ENCODE measurements at places on chromosomes 6 and 20.

DNA sequence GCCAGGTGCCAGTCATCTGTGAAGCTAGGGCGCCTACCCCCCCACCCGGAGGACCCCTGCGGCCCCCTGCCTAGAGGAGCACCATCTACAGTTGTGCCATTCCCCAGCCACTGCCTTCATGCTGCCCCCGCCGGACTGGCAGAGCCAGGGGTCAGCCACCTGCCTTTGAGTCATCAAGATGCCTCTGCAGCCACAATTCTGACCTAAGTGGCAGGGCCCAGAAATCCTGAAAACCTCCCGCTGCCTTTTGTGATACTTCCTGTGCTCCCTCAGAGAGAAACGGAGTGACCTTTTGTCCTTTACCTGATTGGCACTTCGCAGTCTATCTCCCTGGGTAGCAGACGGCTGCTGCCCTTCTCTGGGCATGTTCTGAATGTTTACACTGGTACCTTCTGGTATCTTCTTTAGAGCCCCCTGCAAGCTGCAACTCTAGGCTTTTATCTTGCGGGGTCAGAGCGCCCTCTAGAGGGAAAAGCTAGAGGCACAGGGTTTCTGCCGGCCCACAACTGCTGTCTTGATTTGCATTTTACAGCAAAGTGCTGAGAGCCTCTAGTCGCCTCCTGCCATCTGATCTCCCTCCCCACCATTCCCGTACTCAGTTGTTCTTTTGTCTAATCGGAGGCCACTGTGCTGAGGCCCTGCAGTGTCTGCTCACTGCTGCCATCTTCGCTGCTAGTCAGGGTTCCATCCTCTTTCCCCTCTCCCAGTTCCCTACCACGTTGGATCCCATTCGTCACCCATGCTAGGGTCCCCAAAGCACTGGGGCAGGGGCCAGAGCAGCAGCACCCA lies 26.9 kb downstream of the SPATA2 start:
- peak; percentile 48 for DNase-seq

GRCh38 chr20:2093159-2093781 lies 8.4 kb upstream of the STK35 start:
- DNase-seq, result no peak

DNA sequence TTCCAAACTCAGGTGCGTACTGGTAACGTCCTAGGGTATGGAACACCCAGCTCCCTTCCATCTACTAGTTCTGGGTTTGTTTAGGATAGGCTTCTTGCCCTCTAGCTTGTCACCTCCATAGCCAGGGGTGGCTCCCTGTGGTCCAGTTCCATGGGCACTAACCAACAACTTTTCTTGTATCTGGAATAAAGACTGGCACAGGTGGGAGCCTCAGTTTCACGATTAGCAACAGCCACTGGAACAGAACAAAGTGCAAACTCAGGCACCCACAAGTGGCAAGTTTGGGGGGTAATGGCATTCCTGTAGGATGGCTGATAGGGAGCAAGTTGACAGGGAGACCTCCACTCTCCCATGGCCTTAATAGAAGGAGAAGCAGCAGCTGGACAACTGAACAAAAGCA lies 5.6 kb upstream of the APMAP start:
- no peak for DNase-seq

DNA sequence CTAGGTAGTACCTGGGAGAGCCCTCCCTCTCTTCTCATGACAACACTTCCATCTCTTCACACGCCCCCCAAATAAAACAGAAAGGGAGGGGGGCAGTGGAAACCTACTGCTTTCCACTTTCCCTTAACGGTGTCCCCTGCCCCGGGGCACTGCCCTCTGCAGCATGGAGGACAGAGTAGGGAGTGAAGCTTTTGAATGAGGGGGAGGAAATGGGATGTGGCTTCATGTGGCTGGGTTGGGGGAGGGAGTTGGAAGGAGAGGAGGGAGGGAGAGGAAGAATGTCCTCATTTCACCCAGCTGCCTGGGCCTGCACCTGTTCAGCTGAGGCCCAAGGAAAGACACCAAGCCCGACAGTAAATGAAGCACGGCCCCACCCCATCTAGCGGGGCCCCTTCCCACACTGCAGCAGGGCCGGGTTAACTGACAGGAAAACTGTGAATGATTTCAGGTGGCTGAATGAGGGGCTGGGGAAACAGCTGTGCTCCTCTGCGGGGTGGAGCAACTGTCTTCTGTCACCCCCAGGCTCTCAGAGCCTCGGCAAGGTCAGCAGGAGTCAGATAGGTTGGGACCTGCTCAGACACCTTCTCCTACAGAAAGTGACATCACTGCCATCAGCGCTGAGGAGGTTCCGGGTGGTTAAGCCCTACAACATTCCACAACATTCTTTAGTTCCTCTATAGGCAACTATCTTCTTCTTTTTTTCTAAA lies 40.0 kb upstream of the TAF8 start:
- no peak for DNase-seq

DNA sequence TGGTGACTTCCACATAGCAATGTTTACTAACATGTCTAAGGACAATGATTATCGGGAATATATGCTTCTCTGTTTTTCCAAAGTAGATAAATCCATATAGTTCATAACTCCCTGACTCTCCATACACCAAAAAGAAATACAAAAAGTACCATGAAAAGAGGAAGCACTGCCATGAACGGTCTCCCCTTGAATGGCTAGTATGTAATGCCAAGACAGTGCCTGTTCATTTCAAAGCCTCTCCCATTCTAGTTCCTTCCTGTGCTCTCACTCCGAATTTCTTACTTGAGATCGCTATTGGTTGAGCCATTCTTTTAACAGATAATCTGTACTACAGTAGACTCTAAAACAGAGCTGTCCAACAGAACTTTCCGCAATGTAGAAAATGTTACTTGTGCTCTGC lies 54.8 kb upstream of the EDN1 start:
- no peak for DNase-seq

- DNase-seq, result no peak
Observed at GRCh38 chr6:116176596-116176995, 50.7 kb upstream of the COL10A1 start.

GRCh38 chr20:1694672-1695071 lies 37.1 kb upstream of the SIRPG start:
- no peak for DNase-seq

DNA sequence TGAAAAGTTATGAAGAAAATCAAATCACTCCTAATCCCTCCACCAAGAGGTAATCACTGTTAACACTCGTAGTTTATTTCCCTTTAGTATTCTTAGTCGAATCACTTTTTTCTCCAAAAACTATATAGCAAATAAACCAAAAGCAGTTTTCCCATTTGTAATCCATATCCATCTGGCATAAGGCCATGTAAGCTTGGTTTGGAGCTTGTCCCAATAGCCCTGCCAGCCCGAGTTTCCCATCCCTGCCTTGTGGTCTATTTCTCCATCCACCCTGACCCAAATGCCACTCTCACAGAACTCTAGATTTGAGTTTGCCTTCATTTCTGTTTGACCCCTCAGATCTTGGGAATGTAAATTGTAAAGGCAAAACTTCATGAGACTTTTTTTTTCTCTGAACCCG lies 71.8 kb upstream of the DSP start:
- DNase-seq, result no peak

- DNase-seq, result no peak
Observed at GRCh38 chr20:30922129-30922528, 335.3 kb upstream of the DEFB115 start.

GRCh38 chr6:35218021-35218420 lies 4.3 kb downstream of the SCUBE3 start:
- DNase-seq, result no peak

GRCh38 chr20:41007481-41007880 lies 21.1 kb upstream of the TOP1 start:
- DNase-seq, result no peak

- DNase-seq, result no peak
Observed at GRCh38 chr6:85403331-85404015, 46.4 kb upstream of the NT5E start.

DNA sequence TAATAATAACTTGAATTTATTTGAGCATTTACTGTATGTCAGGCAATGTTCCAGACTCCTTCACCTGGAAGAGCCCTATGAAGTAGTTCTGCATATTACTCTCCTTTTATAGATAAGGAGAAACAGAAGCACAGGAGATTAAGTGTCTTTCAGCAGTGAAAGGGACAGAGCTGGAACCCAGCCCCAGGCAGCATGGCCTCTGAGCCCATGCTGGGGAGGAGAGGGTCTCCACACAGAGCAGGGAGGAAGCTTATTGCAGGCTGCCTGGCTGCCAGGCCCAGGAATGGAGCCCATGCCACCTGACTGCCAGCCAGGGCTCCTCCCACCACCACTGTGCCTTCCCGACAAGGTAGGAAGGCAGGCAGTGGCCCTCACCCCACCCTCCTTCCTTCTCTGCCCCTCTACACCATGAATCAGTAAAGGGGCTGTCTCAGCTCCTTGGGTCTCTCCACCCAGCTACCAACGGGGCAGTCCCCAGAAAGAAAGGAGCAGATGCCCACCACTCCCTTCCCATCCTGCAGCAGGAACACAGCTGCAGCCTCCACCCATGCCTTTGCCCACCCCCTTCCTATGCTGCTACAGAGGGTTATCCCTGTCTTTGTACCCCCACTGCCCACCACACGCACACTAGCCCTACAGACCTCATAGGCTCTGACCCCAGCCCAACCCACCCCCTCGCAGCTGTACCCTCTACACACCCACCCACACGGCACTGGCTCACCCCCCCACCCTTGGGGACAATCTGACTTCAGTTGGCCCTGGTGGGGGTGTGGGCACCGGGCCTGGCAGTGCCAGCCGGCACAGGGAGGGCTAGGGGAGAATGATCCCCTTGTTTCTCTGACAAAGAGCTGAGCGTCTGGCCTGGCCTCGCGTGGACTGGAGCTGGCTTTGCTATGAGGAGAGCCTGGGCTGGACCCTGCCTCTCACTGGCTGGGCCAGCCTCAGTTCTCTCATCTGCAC lies 41.8 kb downstream of the TFEB start:
- DNase-seq, result peak; percentile 82

- DNase-seq, result no peak
Observed at GRCh38 chr6:44189257-44189656, 27.5 kb upstream of the MYMX start.

DNA sequence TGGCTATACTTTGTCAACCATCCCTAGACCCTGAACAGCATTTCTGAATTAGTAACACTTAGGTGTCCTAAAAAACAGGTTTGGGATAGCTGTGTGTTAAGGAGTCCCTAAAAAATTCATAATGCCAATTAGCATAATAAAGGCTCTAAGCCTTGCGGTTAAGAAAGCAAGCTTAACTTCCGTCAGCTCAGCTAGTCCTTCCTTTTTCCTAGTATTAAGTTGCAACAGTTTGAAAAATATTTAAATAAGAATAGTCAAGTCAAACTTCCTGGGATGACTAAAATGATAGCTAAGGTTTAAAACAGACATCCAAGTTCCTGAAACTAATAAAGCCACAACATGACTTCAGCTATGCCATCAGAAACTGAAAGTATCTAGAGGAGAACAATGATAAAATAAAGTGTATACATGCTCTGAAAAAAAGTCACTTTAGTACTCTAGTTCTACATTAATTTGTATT lies 3.5 kb downstream of the AKIRIN2 start:
- DNase-seq, result no peak

DNA sequence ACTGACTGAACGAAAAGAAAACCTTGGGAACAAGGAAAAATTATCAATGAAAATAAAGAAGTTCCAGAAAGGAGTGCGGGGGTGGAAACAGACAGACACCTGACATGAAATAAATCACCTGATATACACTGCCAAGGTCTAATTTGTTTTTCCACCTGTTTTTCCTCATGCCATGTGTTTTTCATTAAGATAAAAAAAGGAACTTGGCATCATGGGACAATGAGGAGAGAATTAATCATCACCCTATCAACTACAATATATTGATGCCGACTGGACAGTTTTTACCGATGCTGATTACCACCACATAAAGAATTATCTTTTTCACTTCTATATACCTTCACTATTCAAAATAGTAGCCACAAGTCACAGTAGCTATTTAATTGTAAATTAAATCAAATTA lies 233.2 kb downstream of the ARHGAP18 start:
- no peak for DNase-seq

GRCh38 chr6:46370622-46371021 lies 120.6 kb downstream of the RCAN2 start:
- no peak for DNase-seq

- no peak for DNase-seq
Observed at GRCh38 chr6:167279766-167280446, 11.2 kb upstream of the UNC93A start.

- no peak for DNase-seq
Observed at GRCh38 chr6:130600880-130601341, 226.3 kb upstream of the SMLR1 start.

GRCh38 chr20:62780204-62780603 lies 16.1 kb upstream of the MRGBP start:
- DNase-seq, result no peak

DNA sequence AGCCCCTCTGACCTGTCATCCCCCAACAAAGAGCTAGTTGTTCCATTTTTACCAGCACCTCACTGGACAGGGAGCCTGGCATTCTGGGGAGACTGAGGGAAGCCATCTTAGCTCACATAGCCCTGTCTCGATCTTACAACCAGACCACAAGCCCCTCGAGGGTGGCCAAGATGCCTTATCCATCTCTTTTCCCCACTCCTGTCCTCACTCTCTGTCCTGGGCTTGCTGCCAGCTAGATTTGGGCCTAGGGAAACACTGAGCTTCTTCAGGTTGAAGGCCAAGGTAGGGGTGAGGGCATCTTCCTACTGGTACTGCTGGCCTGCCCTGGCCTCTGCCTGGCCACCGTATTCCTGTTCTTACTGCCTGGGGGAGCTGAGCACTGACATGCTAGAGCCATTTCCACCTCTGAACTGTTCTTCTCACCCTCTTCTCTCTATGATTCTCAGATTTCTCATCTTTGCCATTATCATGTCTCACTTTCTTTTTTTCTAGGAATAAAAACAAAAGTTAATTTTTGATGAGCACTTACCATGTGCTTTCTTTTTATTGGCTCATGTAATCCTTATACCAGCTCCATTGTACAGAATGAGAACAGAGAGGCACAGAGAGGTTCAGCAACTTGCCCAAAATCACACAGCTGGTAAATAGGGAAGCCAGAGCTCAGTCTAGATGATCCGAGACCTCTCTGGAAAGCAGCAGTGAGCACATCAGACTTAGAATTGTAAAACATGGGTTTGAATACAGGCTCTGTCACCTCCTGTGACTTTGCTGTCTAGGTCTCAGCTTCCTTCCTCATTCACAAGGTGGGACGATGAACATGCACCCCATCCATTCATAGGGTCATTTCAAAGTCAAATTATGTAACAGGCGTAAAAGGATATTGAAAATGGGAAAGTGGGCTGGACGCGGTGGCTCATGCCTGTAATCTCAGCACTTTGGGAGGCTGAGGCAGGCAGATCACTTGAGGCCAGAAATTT lies 28.7 kb downstream of the FGD2 start:
- no peak for DNase-seq

- no peak for DNase-seq
Observed at GRCh38 chr6:67221226-67221625, 1413.9 kb upstream of the ADGRB3 start.

DNA sequence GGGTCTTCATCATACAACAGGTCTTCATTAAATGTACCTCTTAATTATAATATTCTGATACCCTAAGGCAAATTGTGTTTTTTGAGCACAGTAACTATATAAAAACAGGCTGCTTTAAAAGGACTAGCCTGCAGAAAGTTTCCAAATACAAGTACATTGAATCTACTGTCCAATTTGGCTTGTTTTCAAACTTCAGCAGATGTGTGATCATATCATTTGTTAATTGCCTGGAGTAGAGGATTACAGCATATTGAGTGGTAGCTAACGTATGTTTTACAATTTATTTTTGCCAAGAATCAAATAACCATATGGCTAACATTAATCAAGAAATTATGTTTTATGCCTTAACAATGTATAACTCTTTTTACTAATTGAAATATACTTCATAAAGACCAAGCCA lies 12.6 kb downstream of the TINAG start:
- no peak for DNase-seq

Data from hypothalamus (tissue), 51 donors.